NCI-H510A (cell line): ENCODE measurements at places on chromosomes 1 and 21.

DNA sequence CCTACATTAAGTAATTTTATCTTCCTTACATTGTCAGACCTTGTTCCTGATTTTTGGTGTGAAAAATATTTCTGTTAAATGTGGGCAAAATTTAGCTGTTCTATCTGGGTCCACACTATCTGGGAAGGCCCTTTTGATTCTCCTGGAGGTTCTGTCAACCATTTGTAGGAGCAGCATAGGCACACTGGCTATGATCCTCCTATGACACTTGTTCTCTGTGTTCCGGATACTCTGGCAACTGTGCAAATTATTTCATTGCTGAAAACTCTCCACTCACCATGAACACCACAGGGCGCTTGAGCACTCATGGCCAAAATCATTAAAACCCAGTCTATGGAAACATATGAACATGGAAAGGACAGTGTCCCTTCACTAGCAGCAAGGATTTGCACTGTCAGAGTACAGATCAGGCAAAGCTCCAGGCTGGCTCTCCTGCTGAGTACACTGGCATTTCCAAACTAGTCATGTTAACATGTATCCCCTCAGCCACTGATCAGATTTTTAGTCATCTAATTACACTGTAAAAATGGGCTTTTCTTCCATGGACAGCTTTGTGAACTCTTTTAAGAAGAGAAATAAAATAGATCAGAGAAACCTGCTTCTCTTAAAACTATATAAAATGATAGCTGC, 43.9 kb upstream of the SGIP1 start:
- DNase-seq: no peak

DNA sequence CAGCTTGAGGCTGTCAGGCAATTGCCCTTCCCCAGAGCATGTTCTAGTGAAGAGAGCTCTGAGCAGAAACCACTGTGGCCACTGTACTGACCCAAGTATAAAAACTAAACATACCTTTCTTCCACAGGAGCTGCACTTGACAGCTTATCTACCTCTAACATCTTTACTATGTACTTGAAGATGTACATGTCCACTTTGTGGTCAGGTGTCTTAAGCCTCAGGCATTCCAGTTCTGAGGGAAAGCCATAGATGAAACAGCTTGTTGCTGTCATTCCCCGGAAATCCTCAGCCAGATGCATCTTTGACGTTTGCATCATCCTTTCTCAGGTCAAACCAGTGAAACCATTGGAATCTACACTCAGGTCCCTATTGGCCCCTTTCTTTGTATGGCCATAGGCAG, 70.4 kb downstream of the CHRM3 start:
- no peak for DNase-seq

- no peak for DNase-seq
Measured at GRCh38 chr1:100511058-100511457, 26.9 kb upstream of the GPR88 start.

GRCh38 chr1:168320800-168321450, 40.2 kb downstream of the TBX19 start:
- DNase-seq: no peak

DNA sequence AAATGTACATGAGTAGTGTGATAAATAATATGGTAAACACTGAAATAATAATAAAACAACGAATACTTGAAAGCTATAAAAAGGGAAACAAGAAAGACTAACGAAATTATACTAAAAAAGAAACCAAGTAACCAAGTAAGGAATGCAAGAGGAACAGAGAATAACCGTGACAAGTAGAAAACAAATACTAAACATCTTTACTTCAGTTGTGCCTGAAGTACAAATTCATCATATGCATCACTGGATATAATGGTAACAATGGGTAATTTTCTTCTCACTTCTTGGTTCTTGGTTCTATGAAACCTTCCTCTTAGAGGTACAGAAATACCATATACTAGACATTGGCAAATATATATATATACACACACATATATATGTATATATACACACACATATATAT, 1093.6 kb upstream of the B3GALT2 start:
- no peak for DNase-seq
